ENCODE measurements at places on chromosomes 4 and X.

DNA sequence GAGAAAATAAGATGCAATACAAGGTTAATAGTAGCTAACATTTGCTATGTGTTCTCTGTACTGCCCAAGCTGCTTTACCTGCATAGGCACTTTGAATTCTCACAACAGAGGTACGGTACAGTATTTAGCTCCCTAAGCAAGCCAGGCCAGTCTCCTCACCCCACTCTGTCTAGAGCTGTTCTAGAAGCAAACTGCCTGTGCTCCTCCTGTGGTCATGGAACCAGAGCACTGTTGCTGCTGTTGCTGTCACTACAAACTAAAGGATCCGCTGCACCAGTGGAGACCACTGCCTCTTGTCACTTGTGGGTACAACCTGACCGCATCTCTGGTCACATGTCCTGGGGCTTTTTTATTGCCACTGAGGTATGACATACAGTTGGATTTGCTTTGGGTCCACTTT is 19.6 kb downstream of the ZNF330 start:
- no peak for DNase-seq

- DNase-seq, result no peak
Observed at GRCh38 chr4:76960014-76960413, 10.5 kb downstream of the SEPTIN11 start.

GRCh38 chr4:24042094-24042493 is 152.2 kb upstream of the PPARGC1A start:
- DNase-seq, result no peak

GRCh38 chrX:65720381-65720964 is 53.0 kb downstream of the MSN start:
- no peak for DNase-seq

- no peak for DNase-seq
Observed at GRCh38 chr4:106048250-106048971, 153.1 kb downstream of the NPNT start.

- no peak for DNase-seq
Observed at GRCh38 chr4:32169841-32170240, 1449.7 kb downstream of the PCDH7 start.

DNA sequence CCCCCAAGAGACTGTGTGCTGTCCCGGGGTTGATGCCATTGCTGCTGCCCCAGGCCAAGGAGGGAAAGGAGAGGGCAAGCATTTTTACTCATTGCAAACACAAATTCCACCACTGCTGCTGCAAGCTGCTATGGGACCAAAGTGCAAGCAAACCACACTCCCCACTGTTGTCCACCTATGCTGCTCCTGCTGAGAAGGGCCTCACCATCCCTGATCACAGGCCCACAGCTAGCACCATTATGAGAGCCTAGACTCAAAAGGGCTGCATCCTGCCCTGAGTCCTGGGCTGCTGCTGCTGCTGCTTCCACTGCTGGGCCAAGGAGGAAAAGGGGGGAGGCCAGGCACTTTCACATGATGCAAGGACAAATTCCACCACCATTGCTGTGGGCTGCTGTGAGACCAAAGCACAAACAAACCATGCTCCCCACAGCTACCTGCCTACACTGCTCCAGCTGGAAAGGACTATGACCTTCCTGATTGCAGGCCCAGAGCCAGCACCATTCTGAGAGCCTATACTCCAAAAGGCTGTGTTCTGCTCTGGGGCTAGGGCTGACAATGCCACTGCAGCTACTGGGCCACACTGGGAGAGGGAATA is 218.2 kb upstream of the ZCCHC13 start:
- DNase-seq, result no peak

- DNase-seq, result no peak
Observed at GRCh38 chr4:189420572-189420971, 520.1 kb upstream of the FRG1 start.

GRCh38 chrX:50827996-50828395 is 14.0 kb upstream of the SHROOM4 start:
- no peak for DNase-seq

Data from NCI-H1436 (cell line).